ENCODE measurements at places on chromosomes 7 and 10. TPM values are rescaled to one million over a fixed set of nuclear protein-coding genes. Genes with fewer than 3 reads are reported as not detected.

GRCh38 chr7:156943091-156944041, 6.1 kb upstream of the NOM1 start:
- no peak for DNase-seq

- DNase-seq: no peak
These were observed 56.9 kb downstream of the ATAD1 start for GRCh38 chr10:87761153-87761552.

DNA sequence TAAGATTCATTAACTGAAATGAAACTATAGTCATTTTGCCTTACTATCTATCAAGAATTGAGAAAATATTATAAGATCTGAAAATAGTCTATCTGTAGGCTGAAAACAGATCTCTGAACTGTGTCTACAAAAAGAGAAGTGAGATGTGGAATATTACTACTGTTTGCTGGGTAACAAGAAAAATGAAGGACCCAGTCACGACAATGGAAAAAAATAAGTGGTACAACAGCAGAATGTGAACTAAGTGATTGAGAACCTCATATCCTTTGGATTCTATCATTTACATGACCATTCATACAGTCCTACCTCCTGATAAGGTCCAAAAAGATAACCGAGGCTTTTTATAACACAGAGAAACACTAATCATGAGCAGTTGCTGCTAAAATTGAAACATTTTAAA, 94.3 kb downstream of the UBE2H start:
- DNase-seq: no peak

Gene PDE6C
- total RNA-seq: not detected

Gene CYP3A7
- 2.8 TPM for total RNA-seq

Data from omental fat pad (tissue), 4 donors.